ENCODE measurements at places on chromosomes 7 and 10. TPM values are rescaled to one million over a fixed set of nuclear protein-coding genes. Genes with fewer than 3 reads are reported as not detected.

The CTAGE4 gene
- total RNA-seq = 5.8 TPM

DNA sequence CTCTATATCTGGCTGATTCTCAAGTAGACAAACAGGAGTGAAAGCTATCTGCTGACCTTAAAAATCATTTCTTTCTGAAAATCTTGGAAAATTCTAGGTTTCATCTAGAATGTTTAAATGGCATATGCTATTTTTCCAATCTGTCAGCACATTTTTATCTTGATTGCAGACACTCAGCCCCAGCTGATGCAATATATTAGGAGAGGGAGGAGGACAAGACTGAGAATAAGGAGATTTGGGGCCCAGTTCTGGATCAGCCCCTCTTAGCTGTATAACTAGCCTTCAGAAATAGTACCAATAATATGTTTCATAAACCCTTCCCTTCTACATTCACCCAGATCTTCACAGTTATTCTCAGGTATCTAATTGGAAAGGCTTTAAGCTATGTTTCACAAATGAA, 131.2 kb downstream of the HDAC9 start:
- no peaks in the 10 kb centered on the region for H3K4me1 ChIP-seq
- no peak for DNase-seq
- no peak overlapping the region for H3K27ac ChIP-seq
- no peak overlapping the region for H3K4me3 ChIP-seq

DNA sequence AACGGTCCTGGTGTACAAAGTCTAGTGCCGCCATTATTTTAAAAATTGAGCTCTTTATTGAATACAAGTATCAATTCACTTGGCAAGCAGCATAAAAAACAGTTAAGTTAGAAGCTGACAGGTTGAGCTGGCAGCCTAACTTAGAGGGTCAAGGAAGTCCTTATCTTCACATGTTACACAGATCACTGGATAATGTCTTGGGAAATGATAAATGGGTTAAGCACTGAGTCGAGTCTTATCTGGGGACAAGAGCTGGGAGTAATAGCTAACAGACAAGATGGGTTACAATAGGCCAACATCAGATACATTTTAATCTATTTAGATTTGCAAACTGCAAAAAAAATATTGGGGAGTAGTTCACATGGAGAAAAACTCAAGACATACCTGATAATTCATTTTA, 34.2 kb downstream of the SLC18A2 start:
- H3K36me3 ChIP-seq = no peaks in the 10 kb centered on the region
- H3K27me3 ChIP-seq = no peaks in the 10 kb centered on the region
- H3K27ac ChIP-seq = no peak overlapping the region
- H3K4me1 ChIP-seq = no peaks in the 10 kb centered on the region
- no peak overlapping the region for H3K4me3 ChIP-seq
- no peak for DNase-seq

GRCh38 chr7:95688931-95689495, 83.3 kb upstream of the DYNC1I1 start:
- H3K36me3 ChIP-seq = no peaks in the 10 kb centered on the region
- H3K27me3 ChIP-seq = no peaks in the 10 kb centered on the region
- H3K4me1 ChIP-seq = no peaks in the 10 kb centered on the region
- no peak overlapping the region for H3K4me3 ChIP-seq

The CCL24 gene
- total RNA-seq = not detected

GRCh38 chr10:75585294-75585693, 153.9 kb downstream of the LRMDA start:
- no peak overlapping the region for H3K4me3 ChIP-seq
- no peaks in the 10 kb centered on the region for H3K36me3 ChIP-seq
- no peaks in the 10 kb centered on the region for H3K4me1 ChIP-seq
- no peaks in the 10 kb centered on the region for H3K27me3 ChIP-seq

GRCh38 chr7:79615466-79615865, 162.0 kb upstream of the MAGI2 start:
- H3K27ac ChIP-seq = no peak overlapping the region
- no peak overlapping the region for H3K4me3 ChIP-seq
- peaks cover 4% of the 10 kb centered on the region for H3K4me1 ChIP-seq
- no peaks in the 10 kb centered on the region for H3K36me3 ChIP-seq
- DNase-seq = no peak
- H3K27me3 ChIP-seq = no peaks in the 10 kb centered on the region

The RBP4 gene
- 494 TPM for total RNA-seq

- H3K27ac ChIP-seq = no peak overlapping the region
- H3K4me1 ChIP-seq = no peaks in the 10 kb centered on the region
- DNase-seq = no peak
Observed at GRCh38 chr10:44564790-44565189, 179.9 kb upstream of the CXCL12 start.

The CALHM2 gene
- 2.1 TPM for total RNA-seq

DNA sequence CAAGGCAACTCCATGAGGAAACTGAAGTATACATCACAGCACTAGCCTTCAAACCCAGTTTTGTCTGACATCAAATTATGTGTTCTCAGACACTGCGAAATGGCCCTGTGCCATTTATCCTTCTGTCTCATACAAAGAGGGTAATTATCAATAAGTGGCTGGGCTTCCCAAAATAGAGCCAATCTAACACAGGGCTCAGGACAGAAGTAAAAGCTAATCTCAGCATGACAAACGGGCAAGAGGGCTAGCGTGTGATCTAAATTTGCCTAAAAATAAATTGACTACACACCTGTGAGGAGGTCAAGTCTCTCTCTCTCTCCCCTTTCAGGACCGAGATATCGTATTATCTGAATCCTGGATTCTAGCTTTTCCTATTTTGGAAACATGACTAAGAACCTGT, 67.2 kb downstream of the DGKB start:
- H3K36me3 ChIP-seq = no peaks in the 10 kb centered on the region
- peaks cover 5% of the 10 kb centered on the region for H3K4me1 ChIP-seq
- DNase-seq = no peak
- no peaks in the 10 kb centered on the region for H3K27me3 ChIP-seq

DNA sequence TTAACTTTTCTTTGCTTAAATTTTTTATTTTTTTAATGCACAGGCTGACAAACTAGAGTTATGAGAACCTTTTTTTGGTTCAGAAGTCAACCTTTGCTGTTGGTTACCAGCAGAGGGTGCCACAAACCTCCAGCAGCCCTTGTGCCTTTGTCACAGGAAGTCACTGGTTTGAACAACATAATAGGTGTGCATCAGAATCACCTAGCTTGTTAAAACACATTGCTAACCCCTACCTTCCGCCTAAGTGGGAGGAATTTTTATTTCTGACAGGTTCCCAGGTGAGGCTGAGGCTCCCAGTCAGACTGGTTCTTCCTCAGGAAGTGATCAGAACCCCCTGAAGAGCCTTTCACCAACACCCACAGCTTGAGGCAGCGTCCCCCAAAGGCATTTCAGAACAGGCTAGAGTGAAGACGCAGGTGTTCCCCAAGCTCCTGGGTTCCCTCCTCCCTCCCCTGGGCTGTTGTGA, 22.6 kb upstream of the VDAC2 start:
- peaks cover 12% of the 10 kb centered on the region for H3K4me1 ChIP-seq
- H3K27me3 ChIP-seq = no peaks in the 10 kb centered on the region
- DNase-seq = peak; percentile 75

The LBX1 gene
- total RNA-seq = not detected

GRCh38 chr10:15684768-15685167, 35.0 kb downstream of the ITGA8 start:
- no peaks in the 10 kb centered on the region for H3K27me3 ChIP-seq
- H3K4me1 ChIP-seq = no peaks in the 10 kb centered on the region
- no peak overlapping the region for H3K27ac ChIP-seq
- H3K4me3 ChIP-seq = no peak overlapping the region

GRCh38 chr10:60896810-60897209, 47.2 kb downstream of the RHOBTB1 start:
- no peaks in the 10 kb centered on the region for H3K36me3 ChIP-seq
- peak overlapping the region; percentile 36 for H3K27ac ChIP-seq
- H3K27me3 ChIP-seq = no peaks in the 10 kb centered on the region
- peaks cover 24% of the 10 kb centered on the region for H3K4me1 ChIP-seq
- DNase-seq = no peak

DNA sequence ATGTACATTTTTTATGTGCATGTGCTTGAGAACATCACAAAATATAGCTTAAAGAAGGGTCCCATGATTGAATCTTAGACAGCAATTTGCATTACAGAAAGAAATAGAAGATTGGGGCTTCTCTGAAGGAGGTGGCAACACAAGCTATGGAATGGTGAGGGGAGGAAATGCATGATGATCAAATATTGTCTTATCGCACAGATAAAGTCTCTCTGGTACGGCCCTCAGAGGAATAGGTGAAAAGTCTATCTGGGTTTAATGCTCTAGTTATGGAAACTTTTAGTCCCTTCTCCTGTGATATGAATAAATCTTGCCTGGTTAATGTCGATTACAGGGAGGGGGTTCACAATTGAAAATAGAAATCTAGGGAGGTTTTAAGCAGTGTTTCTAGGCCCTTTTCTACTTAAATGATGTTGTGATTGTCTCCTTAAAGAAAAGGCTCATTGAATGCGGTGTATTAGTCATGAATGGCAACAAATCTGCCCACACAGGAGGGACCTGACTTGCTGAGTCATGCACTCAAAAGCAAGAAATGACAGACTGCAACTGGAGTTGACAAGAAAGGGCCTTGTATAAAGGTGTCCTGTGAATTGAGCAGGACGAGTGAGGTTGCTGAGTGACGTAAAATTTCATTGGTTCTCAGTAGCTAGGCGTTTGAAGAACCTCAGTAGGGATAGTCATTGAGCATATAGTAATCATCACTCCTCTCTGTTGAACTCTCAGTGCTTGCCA, 133.4 kb upstream of the CSTF2T start:
- H3K4me3 ChIP-seq = no peak overlapping the region
- no peaks in the 10 kb centered on the region for H3K36me3 ChIP-seq
- no peaks in the 10 kb centered on the region for H3K4me1 ChIP-seq
- no peaks in the 10 kb centered on the region for H3K27me3 ChIP-seq

The LIPM gene
- total RNA-seq = not detected

The ATG9B gene
- total RNA-seq = 0.64 TPM

The JAKMIP3 gene
- 0.32 TPM for total RNA-seq

- peaks cover 5% of the 10 kb centered on the region for H3K4me1 ChIP-seq
- H3K27me3 ChIP-seq = no peaks in the 10 kb centered on the region
- H3K36me3 ChIP-seq = no peaks in the 10 kb centered on the region
- H3K27ac ChIP-seq = peak overlapping the region; percentile 67
- no peak for DNase-seq
- no peak overlapping the region for H3K4me3 ChIP-seq
Observed at GRCh38 chr10:61869774-61870525, 31.5 kb upstream of the ARID5B start.

The NEUROG3 gene
- not detected for total RNA-seq

- no peak overlapping the region for H3K4me3 ChIP-seq
- H3K27ac ChIP-seq = no peak overlapping the region
- peaks cover 15% of the 10 kb centered on the region for H3K4me1 ChIP-seq
Observed at GRCh38 chr7:128022631-128023532, 8.4 kb downstream of the LRRC4 start.

DNA sequence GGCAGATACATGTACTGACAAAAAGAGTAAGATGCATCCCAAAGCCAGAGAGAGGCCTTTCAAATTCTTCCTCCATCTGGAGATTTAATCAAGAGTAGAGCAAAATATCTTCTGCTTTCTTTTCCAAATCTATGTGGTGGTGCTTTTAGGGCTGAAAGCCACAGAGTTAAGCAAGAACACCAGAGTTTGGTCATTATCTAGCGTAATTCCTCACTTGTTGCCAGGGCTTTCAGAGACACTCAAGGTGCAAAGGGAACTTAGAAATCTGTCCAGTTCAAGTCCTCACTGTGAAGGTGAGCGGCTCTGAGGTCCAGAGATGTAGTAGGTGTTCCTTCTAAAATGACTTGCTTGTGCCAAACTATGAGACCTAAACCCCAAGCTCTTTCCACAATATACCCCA, 10.9 kb upstream of the NFE2L3 start:
- H3K27me3 ChIP-seq = no peaks in the 10 kb centered on the region
- no peaks in the 10 kb centered on the region for H3K4me1 ChIP-seq
- no peak overlapping the region for H3K27ac ChIP-seq
- no peak overlapping the region for H3K4me3 ChIP-seq
- DNase-seq = no peak

DNA sequence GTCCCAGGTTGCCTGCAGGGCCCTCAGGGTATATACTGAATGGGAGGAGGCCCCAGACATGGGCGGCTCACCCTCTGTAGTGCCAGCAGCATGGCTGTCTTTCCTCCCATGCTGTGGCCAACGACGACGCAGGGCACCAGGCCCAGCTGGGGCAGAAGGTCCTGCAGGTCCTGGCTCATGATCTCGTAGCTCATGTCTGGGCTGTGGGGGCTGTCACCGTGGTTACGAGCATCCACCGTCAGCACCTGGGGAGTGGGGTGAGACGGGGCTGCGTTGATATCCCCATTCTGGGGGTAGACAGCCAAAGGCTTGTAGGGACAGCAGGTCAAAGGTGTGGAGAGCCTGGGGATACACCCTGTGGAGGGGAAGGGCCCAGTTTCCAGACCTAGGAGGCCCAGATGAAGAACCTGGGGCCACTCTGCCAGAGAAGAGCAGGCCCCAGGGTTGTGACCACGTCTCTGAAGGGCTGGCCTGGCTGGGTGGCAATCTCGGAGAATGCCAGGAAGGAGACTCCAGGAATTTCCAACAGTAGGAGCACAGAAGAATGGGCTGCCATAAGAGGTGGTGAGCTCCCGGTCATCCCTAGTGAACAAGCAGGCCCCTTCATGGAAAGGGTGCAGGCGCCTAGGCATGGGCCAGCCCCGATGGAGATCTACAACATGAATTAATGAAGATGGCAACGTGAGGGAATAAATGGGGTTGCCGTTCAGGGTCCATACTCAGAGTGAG, 947 bp downstream of the ABHD11 start:
- H3K27me3 ChIP-seq = no peaks in the 10 kb centered on the region
- peak overlapping the region; percentile 41 for H3K4me3 ChIP-seq
- H3K36me3 ChIP-seq = no peaks in the 10 kb centered on the region

DNA sequence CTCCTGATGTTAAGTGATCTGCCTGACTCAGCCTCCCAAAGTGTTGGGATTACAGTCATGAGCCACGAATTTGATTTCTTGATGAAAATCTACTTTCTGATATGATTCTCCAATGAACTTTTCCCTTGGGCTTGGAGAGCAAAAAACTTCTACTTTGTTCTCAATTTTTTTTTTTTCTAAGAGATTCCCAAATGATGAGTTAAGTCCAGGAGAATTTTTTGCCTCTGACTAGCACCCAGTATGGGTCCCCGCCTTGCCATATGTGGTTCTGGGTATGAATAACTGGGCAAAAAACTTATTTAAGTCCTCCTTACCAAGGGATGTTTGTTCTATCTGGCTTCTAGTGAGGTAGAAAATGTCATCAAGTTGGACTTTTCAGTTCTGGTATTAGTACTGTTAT, 147.9 kb upstream of the LYZL1 start:
- DNase-seq = no peak
- no peak overlapping the region for H3K4me3 ChIP-seq
- no peaks in the 10 kb centered on the region for H3K27me3 ChIP-seq
- no peak overlapping the region for H3K27ac ChIP-seq
- H3K4me1 ChIP-seq = no peaks in the 10 kb centered on the region

The SPDYE3 gene
- not detected for total RNA-seq

- peaks cover 12% of the 10 kb centered on the region for H3K4me1 ChIP-seq
- H3K4me3 ChIP-seq = peak overlapping the region; percentile 10
- DNase-seq = no peak
Observed at GRCh38 chr10:24256619-24257107, 47.7 kb downstream of the KIAA1217 start.

- H3K36me3 ChIP-seq = no peaks in the 10 kb centered on the region
- H3K27ac ChIP-seq = no peak overlapping the region
- H3K4me3 ChIP-seq = no peak overlapping the region
- DNase-seq = peak; percentile 70
Observed at GRCh38 chr7:149662591-149663095, 110.7 kb downstream of the ZNF467 start.

- H3K27ac ChIP-seq = no peak overlapping the region
- no peaks in the 10 kb centered on the region for H3K27me3 ChIP-seq
- DNase-seq = no peak
- no peak overlapping the region for H3K4me3 ChIP-seq
Observed at GRCh38 chr7:120123528-120123927, 149.4 kb upstream of the KCND2 start.

The ANKRD61 gene
- total RNA-seq = not detected

Data from hepatocyte (in vitro differentiated cells).